ENCODE measurements at places on chromosomes 2 and 18. TPM values are rescaled to one million over a fixed set of nuclear protein-coding genes. Genes with fewer than 3 reads are reported as not detected.

DNA sequence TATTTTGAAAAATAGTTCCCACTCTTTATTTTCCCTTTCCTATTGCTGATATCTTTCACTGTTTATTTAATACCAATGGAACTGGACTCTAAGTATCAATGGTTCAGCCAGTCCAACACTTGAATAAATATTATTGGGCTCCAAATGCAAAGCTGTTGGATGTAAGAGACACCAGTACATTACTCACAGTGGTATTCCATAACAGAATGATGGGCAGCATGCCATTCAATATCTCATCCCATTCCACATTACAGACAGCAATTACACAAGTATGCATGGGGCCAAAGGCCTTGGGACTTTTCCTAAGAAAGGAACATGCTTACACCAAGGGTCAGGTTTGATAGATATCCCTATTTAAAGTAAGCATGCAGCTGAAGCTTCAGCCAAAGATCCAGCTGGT is 231.9 kb downstream of the RND3 start:
- no peak for DNase-seq

DNA sequence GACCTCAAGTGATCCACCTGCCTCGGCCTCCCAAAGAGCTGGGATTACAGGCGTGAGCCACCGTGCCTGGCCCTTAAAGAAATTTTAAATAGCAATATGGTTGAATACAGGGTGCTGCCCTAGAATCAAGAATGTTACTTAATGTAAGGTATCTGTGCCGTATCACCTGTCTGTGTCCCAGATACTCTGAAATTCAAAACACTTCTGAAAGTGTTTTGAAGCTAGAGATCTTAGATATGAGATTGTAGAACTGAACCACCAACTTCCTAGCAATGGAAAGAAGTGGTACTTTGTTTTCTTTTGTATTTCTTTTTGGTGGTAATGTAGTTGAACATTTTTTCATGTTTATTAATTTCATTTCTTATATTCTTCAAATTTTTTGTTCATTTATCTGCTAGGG is 13.0 kb downstream of the PTPN4 start:
- DNase-seq: no peak

GRCh38 chr2:172442072-172442895 is 14.9 kb downstream of the ITGA6 start:
- DNase-seq: peak; percentile 80

DNA sequence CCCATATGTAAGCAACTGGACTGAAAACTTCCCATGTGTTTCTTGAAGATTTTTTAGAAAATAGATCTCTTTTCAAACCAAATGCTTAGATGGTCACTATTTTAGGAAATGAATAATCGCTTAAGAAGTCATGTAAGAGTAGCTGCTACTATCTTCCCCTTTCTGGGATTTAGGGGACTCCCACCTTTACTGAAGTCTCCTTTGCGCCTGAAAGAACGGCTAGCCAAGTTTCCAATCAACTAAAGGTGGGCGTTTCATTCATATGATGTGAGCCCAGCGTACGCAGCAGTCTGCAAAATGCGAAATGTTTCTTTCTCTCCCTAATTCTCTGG is 1.1 kb downstream of the DIPK1C start:
- DNase-seq: no peak

DNA sequence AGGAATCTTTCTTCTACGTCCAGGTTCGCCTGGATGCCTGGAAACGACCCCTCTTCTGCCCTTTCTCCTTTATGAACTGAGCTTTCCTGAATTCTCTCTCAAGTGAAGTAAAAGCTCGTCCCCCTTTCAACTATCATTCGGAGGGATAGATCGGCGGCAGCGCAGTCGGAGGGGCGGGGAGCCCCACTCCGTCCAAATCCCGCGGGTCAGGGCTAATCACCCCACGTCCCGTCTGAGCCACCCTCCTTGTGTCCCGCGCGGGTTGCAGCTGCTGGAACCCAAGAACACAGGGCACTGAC is 367 bp downstream of the FBXO48 start:
- no peak for DNase-seq

DNA sequence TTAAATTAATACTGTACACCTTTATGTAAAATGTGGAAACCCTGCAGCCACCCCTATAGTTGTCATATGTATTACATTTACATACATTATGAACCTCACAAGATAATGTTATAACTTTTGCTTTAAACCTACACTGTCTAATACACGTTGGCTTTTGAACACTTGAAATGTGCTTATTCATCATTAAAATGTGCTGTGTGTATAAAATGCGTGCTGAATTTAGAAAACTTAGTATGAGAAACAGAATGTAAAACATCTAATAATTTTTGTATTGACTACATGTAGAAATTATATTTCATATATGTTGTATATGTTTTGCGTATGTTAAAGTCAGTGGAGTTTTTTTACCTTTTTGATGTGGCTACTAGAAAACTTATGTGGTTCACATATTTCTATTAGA is 68.8 kb downstream of the MAPRE2 start:
- DNase-seq: no peak

GRCh38 chr2:84914334-84914733 is 8.9 kb downstream of the TMSB10 start:
- DNase-seq: no peak

DNA sequence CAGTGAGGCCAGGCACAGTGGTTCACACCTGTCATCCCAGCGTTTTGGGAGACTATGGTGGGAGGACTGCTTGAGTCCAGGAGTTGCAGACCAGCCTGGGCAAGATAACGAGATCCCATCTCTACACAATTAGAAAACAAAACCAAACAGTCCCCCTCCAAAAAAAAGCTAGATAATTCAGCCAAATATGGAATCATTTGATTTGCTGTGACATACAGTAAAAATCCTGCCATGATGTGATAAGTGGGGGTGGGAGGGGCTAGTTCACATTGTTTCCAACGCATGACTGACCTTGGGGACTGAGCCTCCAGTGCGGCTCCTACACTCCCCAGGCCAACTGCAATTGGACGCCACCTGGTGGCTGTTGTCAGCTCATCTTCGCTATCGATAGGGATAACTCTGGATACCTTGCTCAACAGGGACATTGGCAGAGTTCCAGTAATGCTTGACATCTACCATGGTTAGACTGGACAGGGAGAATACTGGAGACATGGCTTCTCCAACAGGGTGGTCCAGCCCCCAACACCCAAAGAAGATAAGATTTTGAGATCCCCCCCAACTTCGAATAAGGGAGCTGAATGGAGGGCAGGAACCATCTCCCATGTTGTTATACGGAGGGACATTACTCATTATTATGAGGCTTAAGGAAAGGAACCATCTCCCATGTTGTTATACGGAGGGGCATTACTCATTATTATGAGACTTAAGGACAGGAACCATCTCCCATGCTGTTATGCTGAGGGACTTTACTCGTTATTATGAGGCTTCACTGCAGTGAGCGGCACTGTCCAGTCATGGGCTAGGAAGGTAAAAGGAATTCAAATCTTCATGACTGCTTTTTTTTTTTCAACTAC is 135.9 kb downstream of the TGIF1 start:
- DNase-seq: peak; percentile 85

- DNase-seq: no peak
Measured at GRCh38 chr2:68157002-68157401, 686 bp upstream of the PNO1 start.

DNA sequence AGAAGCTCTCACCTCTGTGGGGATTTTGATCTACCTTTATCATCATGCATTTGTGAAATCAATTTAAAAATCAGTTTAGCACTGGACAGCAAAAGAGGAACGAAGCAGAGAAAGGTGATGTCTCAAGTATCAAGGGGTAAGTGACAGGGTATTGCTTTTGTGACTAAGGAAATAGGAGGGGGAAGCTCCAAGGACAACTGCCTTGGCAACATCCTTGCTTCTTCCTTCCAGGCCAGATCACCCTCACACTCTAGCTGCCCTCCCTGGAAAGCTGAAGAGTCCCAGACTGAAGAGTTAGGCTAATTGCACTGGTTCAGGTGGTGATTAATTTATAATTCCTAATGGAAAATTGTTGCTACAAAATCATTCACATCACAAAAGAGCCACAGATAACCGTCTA is 859.1 kb upstream of the ACVR2A start:
- DNase-seq: no peak

GRCh38 chr2:176120364-176121189 is 1.9 kb upstream of the HOXD9 start:
- DNase-seq: no peak

LONRF2 gene
- 0.20 TPM for total RNA-seq

TEX44 gene
- not detected for total RNA-seq

DNER gene
- total RNA-seq: not detected

WDR33 gene
- total RNA-seq: 74.6 TPM

LYG1 gene
- total RNA-seq: 0.81 TPM

POTEC gene
- total RNA-seq: not detected

CKAP2L gene
- 30.5 TPM for total RNA-seq

Data from activated CD8-positive, alpha-beta T cell treated with anti-CD3 and anti-CD28 coated beads for 36 hours (primary cell).